HFFc6 (cell line): ENCODE measurements at places on chromosomes 5 and 9.

DNA sequence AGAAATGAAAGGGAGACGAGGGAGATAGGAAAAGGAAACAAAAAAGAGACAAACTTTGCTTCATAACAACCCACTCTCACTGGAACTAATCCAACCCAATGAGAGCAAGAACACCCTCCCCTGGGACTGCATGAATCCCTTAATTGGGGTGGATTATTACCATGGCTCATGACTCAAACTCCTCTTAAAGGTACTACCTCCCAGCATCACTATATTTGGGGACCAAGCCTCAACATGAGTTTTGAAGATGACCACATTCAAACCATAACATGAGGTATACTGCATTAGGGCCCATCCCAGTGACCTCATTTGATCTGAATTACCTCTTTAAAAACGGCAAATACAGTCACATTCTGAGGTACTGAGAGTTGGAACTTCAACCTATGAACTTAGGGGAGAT lies 8.0 kb downstream of the MTAP start:
- peak overlapping the region; percentile 80 for H3K27ac ChIP-seq
- H3K4me1 ChIP-seq: peaks cover 83% of the 10 kb centered on the region
- DNase-seq: no peak
- H3K4me3 ChIP-seq: no peak overlapping the region

DNA sequence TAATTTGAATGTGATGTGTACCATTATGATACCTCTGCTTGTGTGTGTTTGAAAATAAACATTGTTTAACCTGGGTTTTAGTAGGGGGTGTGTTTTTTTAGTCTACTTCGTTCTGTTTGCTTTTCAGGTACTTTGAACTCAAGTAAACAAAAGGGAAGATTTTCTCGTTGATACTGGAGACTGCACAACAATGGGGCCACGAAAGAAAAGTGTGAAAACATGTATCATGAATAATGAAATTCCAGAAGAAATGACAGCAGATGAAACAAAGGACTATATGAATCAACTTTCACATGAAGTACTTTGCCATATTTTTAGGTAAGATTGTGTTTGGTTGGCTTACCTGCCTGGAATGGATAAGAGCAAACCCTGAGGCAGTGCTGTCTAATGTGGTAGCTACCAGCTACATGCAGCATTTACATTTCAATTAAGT lies 10.8 kb downstream of the FBXO38 start:
- peaks cover 12% of the 10 kb centered on the region for H3K36me3 ChIP-seq
- no peak overlapping the region for H3K4me3 ChIP-seq
- H3K27ac ChIP-seq: no peak overlapping the region
- no peaks in the 10 kb centered on the region; the same call in 1 of the 2 replicates for H3K27me3 ChIP-seq
- DNase-seq: no peak

DNA sequence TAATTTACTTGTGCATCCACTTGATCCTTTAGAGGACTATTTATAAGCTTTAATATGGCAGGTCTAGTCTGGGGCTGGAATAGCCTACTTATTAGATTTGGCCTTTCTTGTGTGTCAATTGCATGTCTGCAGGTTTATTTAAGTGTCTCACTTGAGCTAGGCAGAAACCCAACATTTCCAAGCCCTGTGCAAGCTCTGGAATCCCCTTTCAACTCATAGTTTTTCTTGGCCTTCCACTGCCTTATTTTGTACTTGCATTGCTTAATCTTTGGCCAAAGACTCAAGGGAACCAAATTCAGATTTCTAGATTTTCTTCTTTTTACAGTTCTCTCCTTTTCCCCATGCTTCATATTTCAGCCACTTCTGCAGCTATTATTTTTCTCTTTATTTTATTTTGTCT lies 102.4 kb upstream of the RFX3 start:
- H3K27ac ChIP-seq: no peak overlapping the region
- no peaks in the 10 kb centered on the region for H3K36me3 ChIP-seq
- peaks cover 10% of the 10 kb centered on the region for H3K27me3 ChIP-seq
- H3K4me1 ChIP-seq: no peaks in the 10 kb centered on the region
- no peak overlapping the region for H3K4me3 ChIP-seq
- no peak for DNase-seq

DNA sequence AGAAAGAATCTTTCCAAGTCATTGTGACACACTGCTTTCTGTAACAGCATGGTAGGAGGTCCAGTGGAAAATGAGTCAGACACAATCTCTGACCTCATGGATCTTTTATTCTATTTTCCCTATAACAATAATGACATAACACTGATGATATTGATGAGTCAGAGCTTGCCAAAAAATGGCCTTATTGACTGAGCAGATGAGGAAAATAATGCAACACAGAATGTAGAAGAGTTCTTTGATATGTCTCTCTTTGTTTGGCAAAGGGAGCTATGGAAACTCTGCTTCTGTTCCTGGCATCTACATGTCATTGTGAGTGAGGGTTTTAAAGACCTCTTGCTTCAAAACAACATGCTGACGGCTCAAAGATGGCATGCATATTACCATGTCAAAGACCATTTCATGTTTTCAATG lies 443.1 kb upstream of the ZNF608 start:
- no peak overlapping the region for H3K27ac ChIP-seq
- no peaks in the 10 kb centered on the region for H3K36me3 ChIP-seq
- peaks cover 12% of the 10 kb centered on the region for H3K4me1 ChIP-seq
- H3K4me3 ChIP-seq: no peak overlapping the region

DNA sequence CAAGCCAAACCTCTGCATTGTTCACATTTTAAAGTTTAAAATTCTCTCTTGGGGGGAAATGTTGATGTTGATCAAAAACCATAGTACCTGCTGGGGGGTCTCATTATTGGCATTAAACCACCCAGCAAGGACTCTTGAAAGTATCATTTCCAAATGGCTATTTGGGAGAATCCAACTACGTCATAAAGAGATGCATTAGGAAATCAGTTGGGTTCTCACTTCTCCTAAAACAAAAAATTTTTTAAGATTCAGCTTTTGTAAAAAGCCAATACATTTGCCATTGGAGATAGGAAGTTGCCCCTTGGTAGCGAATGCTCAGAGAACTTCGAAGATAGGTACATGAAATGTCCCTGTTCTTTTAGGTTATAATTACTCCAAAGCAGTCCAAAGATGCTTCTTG lies 96.4 kb downstream of the GNAQ start:
- no peak for DNase-seq
- H3K36me3 ChIP-seq: peaks cover 5% of the 10 kb centered on the region
- H3K27ac ChIP-seq: no peak overlapping the region
- H3K4me1 ChIP-seq: peaks cover 23% of the 10 kb centered on the region
- H3K4me3 ChIP-seq: no peak overlapping the region

DNA sequence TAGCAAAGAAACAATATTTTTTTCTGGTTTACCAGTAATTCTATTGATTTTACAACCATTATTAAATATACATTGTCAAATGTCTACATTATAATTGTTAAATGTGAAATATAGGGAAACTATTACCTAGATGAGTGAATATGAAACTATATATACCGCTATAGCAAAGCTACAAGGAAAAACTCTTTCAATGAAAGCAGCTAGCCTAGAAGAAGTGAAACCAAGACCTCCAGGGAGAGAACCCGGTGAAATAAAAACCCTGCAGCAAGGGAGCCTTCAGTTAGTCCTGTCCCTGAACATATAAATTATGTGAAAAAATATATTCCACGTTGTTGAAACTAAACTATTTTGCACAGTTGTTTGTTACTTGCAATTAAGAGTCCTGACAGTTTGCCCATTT lies 913.1 kb downstream of the EFNA5 start:
- no peak overlapping the region for H3K27ac ChIP-seq
- no peaks in the 10 kb centered on the region for H3K27me3 ChIP-seq
- DNase-seq: no peak
- no peaks in the 10 kb centered on the region for H3K4me1 ChIP-seq

GRCh38 chr5:76724871-76725270 lies 8.9 kb downstream of the F2R start:
- H3K36me3 ChIP-seq: peaks cover 41% of the 10 kb centered on the region
- peak; percentile 83 for DNase-seq
- H3K27ac ChIP-seq: peak overlapping the region; percentile 81
- peaks cover 25% of the 10 kb centered on the region for H3K4me1 ChIP-seq
- peaks cover 2% of the 10 kb centered on the region for H3K27me3 ChIP-seq

GRCh38 chr5:35924950-35925722 lies 13.3 kb downstream of the CAPSL start:
- peaks cover 48% of the 10 kb centered on the region for H3K4me1 ChIP-seq
- no peaks in the 10 kb centered on the region for H3K36me3 ChIP-seq
- H3K27me3 ChIP-seq: peaks cover 10% of the 10 kb centered on the region
- DNase-seq: peak; percentile 61
- peak overlapping the region; percentile 90 for H3K27ac ChIP-seq
- H3K4me3 ChIP-seq: peak overlapping the region; percentile 84

- peaks cover 60% of the 10 kb centered on the region for H3K4me1 ChIP-seq
- no peaks in the 10 kb centered on the region; the same call in none of the 2 replicates for H3K27me3 ChIP-seq
- peak; percentile 77 for DNase-seq
Observed at GRCh38 chr5:96017951-96018350, 56.3 kb upstream of the ELL2 start.

DNA sequence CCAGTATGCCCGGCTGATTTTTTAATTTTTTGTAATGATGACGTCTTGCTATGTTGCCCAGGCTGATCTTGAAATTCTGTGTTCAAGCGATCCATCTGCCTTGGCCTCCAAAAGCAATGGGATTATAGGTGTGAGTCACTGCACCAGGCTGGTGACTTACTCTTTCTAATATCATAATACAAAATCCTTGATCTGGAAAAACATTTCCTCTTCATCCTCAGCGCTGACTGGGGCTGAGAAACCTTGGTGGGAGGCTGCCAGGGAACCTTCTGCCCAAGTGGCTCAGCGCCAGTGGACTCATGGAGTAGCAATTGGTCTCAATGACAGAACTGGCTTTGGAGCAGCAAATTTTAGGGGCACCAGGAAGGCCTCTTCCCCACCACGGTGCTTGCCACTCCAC lies 17.5 kb upstream of the SEMA4D start:
- H3K36me3 ChIP-seq: no peaks in the 10 kb centered on the region
- H3K4me3 ChIP-seq: no peak overlapping the region
- H3K27me3 ChIP-seq: peaks cover 17% of the 10 kb centered on the region
- no peak for DNase-seq
- H3K27ac ChIP-seq: no peak overlapping the region

DNA sequence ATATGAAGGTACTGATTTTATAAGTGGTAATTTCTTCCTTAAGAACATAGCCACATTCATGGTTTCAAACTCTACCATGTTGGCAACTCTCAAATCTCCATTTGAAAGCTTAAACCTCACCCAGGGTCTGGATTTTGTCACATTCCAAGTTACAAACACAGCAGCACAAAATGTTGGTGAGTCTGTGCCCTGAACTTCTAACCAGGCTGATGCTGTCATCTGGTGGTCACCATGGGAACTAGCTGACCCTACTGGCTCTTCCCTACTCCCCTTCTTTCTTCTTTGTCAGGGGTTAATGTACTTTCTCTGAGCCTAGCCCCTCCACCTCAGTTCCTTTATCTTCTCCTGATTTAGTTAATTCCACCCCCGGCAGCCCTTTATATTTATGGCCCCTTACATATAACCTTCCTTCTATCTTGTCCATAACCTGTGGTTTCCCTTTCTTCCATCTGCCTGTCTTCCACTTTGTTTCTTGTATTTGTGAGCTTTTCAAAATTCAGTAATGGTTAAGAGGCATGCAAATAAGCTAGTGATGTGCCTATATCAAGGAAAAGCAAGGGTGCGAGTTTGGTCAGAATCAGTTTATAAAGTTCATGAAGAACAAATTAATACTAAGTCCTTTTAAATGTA lies 35.9 kb downstream of the TGFBR1 start:
- DNase-seq: peak; percentile 42
- no peaks in the 10 kb centered on the region for H3K27me3 ChIP-seq
- peaks cover 32% of the 10 kb centered on the region for H3K36me3 ChIP-seq
- peak overlapping the region; percentile 22; the same call in 1 of the 2 replicates for H3K27ac ChIP-seq

DNA sequence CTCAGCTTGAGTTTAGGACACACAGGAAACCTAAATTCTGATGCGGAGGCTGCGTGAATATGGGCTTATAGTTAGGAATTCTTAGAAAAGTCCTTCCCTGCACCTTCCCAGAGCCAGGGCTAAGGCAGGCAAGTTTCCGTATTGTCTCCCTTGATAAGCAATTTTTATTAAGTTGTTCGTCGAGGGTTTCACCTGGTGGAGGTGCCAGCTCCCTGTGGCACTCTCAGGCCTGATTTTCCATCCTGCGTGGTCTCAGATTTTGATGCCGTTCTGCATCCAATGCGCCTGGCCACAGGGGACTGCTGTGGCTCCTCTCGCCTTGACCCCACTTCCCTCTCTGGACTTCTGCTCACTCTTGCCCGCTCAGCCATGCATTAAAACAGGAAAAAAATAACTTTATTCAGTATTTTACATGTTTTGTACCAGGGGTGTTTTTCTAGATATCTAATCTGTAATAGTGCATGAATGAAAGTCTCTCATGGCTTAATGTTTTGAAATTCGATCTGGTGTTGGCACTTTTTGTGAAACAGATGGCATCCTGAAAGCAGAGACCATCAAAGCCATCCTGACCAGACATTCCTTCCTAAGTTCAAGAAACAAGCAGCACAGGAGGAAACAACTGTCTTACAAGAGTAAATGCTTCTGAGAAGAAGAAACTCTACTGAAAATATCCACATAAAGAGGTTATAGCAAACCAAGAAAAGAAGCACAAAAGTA lies 50.7 kb downstream of the TRIP13 start:
- DNase-seq: no peak
- no peaks in the 10 kb centered on the region for H3K4me1 ChIP-seq
- H3K27ac ChIP-seq: no peak overlapping the region
- peaks cover 57% of the 10 kb centered on the region for H3K27me3 ChIP-seq
- no peaks in the 10 kb centered on the region for H3K36me3 ChIP-seq

DNA sequence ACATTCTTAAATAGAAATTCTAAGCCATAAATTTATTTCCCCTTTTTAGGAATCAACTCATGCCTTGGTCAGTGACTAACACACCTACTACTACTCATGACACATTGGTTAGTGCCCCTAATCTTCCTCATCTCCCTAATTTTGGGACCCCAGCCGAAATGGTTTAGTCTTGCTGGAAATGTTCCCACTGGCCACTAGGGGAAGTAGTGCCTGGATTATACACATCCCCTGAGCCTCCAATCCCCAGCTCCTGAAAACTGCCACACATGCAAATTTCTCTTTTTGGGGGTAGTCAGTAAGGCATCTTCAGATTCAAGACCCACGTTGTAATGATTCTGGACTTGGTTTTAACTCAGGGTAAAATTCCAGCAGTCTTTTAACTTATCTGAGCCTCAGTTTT lies 79.8 kb downstream of the HSD17B3 start:
- H3K4me1 ChIP-seq: peaks cover 7% of the 10 kb centered on the region
- H3K4me3 ChIP-seq: no peak overlapping the region
- H3K36me3 ChIP-seq: no peaks in the 10 kb centered on the region; the same call in 1 of the 2 replicates
- H3K27me3 ChIP-seq: peaks cover 7% of the 10 kb centered on the region
- H3K27ac ChIP-seq: no peak overlapping the region

DNA sequence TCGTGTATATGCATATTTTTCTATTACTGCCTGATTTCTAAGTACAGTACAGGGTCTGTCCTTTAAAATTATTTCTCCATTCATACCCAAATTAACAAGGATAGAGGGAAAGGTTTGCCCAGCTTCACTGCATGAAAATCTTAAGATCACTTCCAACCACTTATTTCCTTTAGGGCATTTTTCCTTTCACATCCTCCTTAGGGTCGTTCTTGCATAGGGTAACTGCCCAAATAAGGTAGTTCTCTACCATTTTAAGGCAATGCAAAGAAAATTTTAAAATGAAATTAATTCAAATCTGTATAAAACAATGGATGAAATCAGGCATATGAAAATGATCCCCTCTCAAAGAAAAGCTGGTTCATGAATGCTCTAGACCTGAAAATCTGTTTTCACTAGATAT lies 4.1 kb upstream of the CDC20B start:
- H3K27ac ChIP-seq: no peak overlapping the region
- DNase-seq: no peak
- peak overlapping the region; percentile 76; the same call in 1 of the 2 replicates for H3K4me3 ChIP-seq
- peaks cover 42% of the 10 kb centered on the region for H3K27me3 ChIP-seq
- H3K36me3 ChIP-seq: no peaks in the 10 kb centered on the region

GRCh38 chr5:136809382-136809781 lies 444.0 kb upstream of the TRPC7 start:
- peaks cover 66% of the 10 kb centered on the region for H3K4me1 ChIP-seq
- DNase-seq: no peak
- H3K4me3 ChIP-seq: no peak overlapping the region; the same call in 1 of the 2 replicates
- H3K36me3 ChIP-seq: no peaks in the 10 kb centered on the region
